ENCODE measurements at places on chromosomes 2 and 18.

GRCh38 chr2:179332903-179333302 lies 68.3 kb upstream of the SESTD1 start:
- DNase-seq = no peak

DNA sequence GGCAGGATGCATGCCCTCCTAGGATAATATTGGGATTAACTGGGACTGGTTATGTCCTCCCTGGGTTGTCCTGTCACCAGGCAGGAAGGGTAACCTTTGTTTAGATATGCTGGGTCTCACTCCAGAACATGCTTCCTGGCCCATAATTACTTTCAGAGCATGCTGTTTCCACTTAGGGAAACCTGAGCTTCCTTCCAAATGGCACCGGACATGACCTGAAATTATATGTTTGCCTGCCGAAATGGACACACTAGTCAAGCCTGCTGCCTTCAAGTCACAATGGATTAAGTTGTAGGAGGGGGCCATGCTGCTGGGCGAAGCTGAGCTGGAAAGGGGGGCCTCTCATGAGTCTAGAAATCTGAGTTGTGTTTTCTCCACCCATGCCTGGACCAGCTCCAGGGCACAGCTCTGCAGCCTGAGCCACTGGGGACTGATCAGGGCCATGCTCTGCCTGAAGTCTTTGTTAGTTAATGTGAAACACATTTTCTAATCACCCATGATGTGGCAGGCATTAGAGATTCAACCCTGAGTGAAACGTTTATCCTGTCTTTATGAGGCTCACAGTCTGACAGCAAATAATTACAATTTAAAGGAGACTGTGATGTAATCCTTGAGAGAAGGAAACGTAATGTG lies 273.3 kb downstream of the TNS1 start:
- no peak for DNase-seq

DNA sequence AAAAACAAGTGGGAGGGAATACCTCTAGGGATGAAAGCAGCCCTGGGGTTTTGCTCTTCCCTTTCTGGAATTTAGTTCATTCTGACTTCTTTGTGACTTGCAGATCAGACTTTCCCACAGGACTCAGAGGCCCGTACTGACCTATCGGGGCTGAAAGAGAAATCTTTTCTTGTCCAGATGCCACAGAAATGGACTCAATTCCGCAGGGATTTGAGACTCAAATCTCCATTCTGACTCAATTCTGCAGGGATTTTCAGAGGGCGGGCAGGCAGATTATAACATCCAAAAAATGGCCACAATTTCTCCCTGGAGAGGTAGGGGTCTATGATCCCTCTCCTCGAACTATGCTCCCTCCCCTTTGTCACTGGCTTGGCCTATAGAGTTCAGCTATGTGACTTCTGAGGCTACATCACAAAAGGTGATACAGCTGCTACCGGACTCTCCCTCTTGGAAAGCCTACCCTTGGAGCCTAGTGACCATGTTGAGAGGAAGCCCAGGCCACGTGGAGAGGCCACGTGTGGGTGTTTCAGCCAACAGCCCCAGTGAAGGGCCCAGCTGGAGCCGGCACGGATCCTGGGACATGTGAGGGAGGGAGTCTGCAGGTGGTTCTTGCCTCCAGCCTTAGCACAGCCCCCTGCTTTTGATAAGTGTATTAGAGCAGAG lies 4.8 kb upstream of the EFHD1 start:
- DNase-seq = no peak

DNA sequence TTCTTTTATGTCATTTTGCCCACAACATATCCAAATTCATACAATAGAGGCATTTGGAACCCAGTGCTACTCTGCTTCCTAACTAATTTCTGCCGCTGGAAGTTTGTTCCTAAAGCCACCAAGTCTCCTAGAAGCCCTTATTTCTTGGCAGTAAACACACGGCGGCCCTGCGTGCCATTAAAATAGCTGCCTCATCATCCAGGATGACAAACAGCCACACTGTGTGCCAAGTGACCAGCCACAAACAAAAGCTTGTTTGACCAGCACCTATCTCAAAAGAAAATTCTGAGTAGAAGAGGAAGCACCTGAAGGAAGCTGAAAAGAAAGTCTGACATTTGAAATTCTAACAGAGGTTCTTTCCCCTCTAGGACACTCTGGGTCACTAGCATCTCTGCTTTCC lies 64.2 kb downstream of the BCL11A start:
- DNase-seq = no peak

GRCh38 chr2:216634370-216635148 lies 1.3 kb downstream of the IGFBP2 start:
- DNase-seq = no peak

GRCh38 chr2:52955079-52955478 lies 812.5 kb upstream of the CHAC2 start:
- DNase-seq = no peak

DNA sequence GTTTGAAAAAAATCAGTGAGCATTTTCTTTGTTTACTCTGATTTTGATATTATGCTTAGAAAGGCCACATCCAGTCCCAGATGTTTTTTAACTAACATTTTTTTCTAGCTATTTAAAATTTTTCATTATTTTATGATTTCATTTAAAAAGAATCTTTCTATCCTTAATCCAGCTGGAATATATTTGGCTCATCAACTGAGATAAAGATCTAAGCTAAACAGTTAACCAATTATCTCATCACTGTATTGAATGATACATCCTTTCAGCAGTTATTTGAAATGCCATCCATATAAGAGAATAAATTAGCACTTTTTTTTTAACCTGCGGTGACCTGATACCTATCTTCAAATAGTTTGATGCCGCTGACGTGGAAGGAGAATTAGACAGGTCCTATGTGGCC lies 245.5 kb upstream of the COPS8 start:
- DNase-seq = no peak
